ENCODE measurements at places on chromosomes 7 and 10.

DNA sequence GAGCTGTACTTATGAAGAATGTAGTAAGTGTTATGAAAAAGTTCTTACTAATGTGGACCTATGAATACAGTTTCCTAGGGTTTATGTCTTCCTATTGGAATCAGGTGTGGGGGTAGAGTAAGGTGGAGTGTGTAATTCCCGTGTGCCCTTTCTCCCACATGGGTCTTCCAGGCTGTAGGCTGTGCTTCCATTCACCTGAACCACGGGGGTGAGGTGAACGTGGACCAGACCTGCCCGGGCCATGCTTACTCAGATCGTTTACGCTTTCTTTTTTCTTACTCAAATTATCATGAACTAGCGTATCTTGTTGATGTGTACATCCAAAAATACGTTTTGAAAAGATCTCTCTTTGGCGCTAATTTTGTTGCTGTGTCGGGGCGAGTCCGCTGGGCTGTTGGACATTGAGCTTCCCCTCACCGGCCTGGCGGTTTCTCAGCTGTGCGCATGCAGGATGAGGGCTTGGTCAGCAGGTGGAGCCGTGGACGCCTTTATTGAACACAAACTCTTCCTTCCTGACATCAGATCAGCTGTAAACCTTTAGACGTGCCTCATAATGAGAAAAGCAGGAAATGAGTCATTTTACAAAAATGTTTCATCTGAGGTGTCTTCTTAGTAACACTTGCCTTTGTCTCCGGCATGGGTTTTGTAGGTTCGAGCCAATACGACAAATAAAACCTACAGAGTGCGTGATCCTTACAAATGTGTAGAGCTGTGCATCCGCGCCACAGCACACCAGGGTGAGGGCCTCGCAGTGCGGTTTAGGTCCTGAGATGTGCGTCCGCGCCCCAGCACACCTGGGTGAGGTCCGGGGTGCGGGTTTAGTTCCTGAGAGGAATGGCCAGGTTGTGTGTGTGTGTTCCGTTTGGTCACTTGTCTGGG is 53.8 kb downstream of the WDR37 start:
- peak; percentile 90 for DNase-seq

GRCh38 chr10:69994262-69994661 is 58.4 kb upstream of the MACROH2A2 start:
- peak; percentile 2 for DNase-seq

DNA sequence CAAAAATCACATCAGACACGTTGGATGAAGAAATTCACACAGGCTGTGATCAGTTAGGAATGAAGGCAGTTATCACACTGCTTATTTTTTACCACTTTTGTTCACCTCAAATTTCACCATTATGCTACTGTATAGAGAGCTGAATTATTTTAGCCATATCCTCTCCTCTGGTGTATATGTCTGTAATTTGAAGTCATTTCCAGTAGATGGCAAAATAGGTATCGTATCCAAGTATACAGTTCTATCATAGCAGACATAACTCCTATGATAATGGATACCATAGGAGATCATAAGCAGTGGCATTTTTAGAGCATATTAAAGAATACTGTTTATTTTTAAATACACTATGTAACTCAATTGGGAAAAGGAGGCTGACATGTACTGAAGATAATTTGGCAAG is 909.7 kb downstream of the DNAJB9 start:
- DNase-seq: no peak

- no peak for DNase-seq
Measured at GRCh38 chr7:144474363-144474762, 70.9 kb upstream of the NOBOX start.

- no peak for DNase-seq
Measured at GRCh38 chr7:8389593-8390261, 43.7 kb upstream of the NXPH1 start.

DNA sequence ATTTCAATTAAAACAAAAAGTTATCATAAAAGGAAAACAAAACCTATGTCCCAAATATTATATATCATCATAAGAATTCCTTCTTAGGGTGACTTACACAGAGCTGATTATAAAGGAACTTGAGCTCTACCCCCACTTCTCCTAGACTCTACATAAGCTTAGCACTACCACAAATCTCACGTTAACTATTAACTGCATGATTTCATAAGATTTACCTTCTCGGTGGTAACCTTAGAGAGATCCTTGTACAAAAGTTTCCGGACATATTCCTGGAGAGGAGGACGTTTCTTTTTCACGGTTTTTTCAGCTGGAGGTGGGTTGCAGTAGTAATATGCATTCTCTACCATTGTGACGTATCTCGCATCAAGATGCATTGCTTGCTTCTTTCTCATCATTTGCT is 83.7 kb downstream of the UPF2 start:
- DNase-seq: no peak

GRCh38 chr7:139505563-139505962 is 17.9 kb upstream of the CLEC2L start:
- DNase-seq: no peak

DNA sequence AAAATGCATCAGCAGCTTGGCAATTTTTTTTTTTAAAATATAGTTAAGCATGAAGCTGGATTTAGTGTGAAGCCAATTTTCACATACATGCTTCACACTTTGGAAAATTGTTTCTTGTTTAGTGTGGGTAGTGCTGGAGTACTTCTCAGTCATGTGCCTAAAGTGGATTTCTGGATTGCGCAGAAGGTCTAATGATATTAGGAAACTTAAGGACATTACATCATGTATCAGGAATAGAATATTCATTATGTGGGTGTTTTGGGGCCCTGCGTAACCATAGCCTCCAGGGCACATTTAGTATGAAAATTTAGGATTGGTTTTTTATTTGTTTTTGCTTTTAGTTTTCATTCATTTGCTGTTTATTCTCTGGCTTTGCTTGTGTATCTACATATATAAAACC is 28.8 kb upstream of the BNIP3 start:
- DNase-seq: no peak

GRCh38 chr10:66773472-66773817 is 152.4 kb upstream of the LRRTM3 start:
- no peak for DNase-seq

- DNase-seq: peak; percentile 14
Measured at GRCh38 chr7:23863209-23863787, 153.3 kb downstream of the STK31 start.

DNA sequence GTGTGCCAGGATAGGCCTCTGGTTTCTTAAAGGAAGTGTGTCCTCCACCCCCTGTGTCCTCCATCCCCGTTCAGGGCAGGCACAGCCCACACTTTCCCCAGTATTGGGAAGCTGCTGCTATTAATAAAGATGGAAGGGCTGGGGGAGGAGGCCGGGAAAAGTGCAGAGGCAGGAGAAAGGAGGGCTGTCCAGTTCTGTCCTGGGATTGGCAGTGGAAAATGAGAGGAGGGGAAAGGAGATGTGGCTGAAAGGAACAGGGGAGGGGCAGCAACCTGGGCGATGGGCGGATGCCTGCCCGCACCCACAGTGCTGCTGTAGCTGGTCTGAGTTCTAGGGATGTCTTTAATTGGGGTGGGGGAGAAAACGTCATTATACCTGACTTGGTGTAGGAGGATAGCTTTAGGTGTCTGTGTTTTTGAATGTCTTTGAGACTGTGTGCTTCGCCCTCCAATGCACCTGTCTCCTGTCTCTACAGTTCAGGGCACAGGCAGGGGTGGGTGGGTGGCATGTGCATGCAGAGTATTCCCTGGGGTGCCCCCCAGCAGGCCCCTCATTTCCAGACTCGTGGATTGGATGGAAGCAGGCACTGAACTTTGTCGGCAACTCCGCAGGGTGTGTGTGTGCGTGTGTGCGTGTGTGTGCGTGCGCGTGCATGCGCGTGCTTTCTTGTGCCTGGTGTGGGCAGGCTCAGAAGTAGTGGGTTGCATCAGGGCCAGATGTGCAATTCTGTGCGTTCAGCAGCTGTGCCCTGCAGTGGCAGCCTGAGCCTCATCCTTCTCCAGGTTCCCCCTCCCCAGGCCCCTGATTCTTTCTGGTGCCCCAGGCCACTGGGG is 2.5 kb downstream of the TRIM8 start:
- peak; percentile 61 for DNase-seq

GRCh38 chr10:104098358-104098925 is 12.8 kb upstream of the COL17A1 start:
- DNase-seq: no peak
